Thyroid gland (tissue), 4 donors: ENCODE measurements at places on chromosomes 13 and 19. TPM values are rescaled to one million over a fixed set of nuclear protein-coding genes. Genes with fewer than 3 reads are reported as not detected.

GRCh38 chr19:55661826-55662225, 7.0 kb downstream of the U2AF2 start:
- no peaks in the 10 kb centered on the region for H3K27me3 ChIP-seq
- H3K27ac ChIP-seq: no peak overlapping the region
- no peak overlapping the region for H3K4me3 ChIP-seq
- no peak for DNase-seq
- peaks cover 67% of the 10 kb centered on the region for H3K36me3 ChIP-seq

Gene MYH14
- 159 TPM for total RNA-seq

Gene SLC5A5
- total RNA-seq: 4.3 TPM

GRCh38 chr13:49827336-49827735, 34.9 kb upstream of the KPNA3 start:
- no peak overlapping the region for H3K4me3 ChIP-seq
- no peaks in the 10 kb centered on the region for H3K27me3 ChIP-seq
- DNase-seq: no peak
- H3K4me1 ChIP-seq: no peaks in the 10 kb centered on the region
- no peaks in the 10 kb centered on the region for H3K36me3 ChIP-seq
- H3K27ac ChIP-seq: no peak overlapping the region

GRCh38 chr13:28423010-28423409, 71.9 kb downstream of the FLT1 start:
- no peak overlapping the region for H3K27ac ChIP-seq
- H3K4me3 ChIP-seq: no peak overlapping the region
- DNase-seq: no peak
- no peaks in the 10 kb centered on the region for H3K4me1 ChIP-seq
- no peaks in the 10 kb centered on the region for H3K27me3 ChIP-seq

DNA sequence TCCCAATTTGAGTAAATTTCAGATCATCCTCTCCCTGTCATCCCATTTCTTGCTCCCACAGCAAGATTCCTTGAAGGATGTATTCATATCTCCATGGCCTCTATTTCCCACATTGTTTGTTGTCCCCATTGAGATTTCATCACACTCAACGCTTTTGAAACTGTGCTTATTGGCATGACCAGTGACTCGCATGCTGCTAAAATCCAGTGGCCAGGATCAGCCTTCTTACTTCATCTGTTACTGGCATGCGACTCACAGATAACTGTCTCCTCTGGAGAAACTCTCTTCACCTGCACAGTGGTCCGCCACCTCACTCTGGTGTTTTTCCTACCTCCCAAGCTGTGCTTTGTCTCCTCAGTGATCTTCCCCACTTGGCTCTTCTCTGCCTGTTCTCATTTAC, 95.8 kb downstream of the WASF3 start:
- DNase-seq: no peak
- H3K27me3 ChIP-seq: no peaks in the 10 kb centered on the region
- H3K27ac ChIP-seq: no peak overlapping the region
- no peak overlapping the region for H3K4me3 ChIP-seq
